ENCODE measurements at places on chromosomes 7 and 10.

DNA sequence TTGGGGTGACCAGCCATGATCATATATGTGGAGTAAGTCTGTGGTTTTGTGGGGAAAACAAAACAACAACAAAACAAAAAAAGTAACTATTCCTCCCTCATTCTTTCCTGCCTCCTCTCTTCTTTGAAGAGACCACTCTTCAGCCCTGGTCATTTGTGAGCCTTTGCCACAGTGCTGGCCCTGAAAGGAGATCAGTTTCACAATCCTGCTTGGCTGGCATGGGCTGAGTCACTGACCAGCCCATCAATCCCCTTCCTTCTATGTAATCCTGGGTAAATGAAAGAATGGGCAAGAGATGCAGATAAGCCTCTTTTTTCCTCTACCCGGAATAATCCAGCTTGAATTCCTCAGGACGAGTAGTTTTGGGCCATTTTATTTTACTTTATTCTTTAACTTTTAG lies 13.6 kb downstream of the CSTF2T start:
- no peak for DNase-seq
- no peaks in the 10 kb centered on the region for H3K4me1 ChIP-seq
- no peak overlapping the region for H3K27ac ChIP-seq
- H3K4me3 ChIP-seq = no peak overlapping the region
- H3K27me3 ChIP-seq = no peaks in the 10 kb centered on the region

DNA sequence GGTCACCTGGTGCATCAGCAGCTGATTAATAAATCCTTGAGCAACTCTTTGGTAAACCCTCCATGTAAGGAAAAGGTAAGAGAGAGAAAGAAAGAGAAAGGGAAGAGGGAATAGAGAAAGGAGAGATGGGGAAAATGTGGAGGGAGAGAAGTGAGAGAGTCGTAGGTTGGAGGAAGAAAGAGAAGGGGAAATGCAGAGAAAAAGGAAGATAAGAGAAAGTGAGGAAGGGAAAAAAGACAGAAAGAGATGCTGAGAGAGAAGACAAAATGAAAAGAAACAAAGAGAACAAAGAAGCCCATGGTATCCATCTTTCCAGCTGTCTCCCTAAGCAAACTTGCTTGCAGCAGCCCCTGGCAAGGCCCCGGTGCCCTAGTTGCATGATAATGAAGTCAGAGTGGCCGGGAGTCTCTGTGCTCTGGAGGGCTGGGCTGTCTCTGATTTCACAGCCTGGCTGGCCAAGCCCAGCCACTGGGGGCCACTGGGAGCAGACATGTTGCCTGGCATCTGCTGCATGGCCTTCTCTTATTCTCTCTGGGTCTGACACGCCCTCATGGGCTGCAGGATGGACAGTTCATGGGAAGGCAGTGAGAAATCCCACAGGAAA lies 48.4 kb downstream of the PRR15 start:
- no peaks in the 10 kb centered on the region for H3K36me3 ChIP-seq
- no peak for DNase-seq
- H3K27ac ChIP-seq = no peak overlapping the region
- H3K27me3 ChIP-seq = no peaks in the 10 kb centered on the region
- no peaks in the 10 kb centered on the region for H3K4me1 ChIP-seq

DNA sequence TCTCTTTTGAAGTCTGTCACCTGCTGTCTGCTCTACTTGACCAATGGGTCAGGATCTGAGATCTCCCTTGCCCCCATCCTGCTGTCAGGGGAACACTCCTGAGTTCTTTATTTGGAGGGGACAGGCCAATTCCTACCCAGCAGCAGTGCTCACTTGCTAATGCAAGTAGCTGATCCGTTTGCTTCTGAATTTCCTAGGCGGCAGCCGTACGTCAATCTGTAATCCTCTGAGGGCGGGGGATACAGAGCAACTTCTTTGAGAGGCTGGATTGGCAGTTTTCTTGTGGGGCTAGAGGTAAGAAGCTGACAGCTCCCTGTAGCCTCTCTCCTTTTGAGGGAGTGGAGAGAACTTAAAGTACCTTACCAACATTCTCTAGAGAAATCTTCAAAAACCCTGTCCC lies 36.6 kb downstream of the TYW1 start:
- no peak overlapping the region for H3K4me3 ChIP-seq
- DNase-seq = no peak
- H3K4me1 ChIP-seq = no peaks in the 10 kb centered on the region
- no peak overlapping the region for H3K27ac ChIP-seq

DNA sequence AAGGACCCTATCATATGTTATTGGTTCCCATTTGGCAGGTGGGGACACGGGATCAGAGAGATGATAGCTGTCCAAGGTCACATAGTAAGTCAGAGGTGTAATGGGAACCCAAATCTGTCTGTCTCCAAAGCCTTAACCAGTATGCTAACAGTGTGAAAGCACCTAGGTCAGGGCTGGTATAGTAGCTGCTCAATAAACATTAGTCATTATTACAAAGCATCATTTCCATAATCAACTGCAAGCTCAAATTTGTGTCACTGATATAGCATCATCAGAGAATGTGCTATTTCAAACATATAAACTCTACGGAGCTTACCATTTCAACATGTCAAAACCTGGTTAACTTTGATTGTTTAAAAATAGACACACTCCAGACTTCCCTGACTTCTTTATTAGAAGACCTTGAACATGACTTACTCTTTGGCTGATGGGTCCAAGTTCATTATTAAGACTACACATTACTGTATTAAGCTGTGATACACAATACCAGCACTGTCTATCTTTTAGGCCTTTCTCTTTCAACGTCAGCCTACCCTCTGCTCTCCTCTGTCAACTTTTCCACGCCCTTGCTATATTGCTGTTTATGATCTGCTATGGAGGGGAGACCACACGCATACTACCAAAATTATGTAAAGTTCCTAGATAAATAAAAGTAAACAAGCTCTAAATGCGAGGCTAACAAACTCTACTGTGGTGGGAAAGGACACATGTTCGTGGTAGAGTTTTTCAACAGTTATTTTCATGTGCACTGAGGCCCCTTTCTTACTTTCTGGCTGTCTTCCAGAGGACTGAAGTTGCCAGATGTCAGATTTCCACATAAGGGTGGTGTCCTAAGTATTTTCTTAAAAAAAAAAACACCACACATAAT lies 33.6 kb downstream of the DNMBP start:
- DNase-seq = no peak
- H3K27ac ChIP-seq = no peak overlapping the region
- no peaks in the 10 kb centered on the region for H3K36me3 ChIP-seq
- H3K4me3 ChIP-seq = no peak overlapping the region

DNA sequence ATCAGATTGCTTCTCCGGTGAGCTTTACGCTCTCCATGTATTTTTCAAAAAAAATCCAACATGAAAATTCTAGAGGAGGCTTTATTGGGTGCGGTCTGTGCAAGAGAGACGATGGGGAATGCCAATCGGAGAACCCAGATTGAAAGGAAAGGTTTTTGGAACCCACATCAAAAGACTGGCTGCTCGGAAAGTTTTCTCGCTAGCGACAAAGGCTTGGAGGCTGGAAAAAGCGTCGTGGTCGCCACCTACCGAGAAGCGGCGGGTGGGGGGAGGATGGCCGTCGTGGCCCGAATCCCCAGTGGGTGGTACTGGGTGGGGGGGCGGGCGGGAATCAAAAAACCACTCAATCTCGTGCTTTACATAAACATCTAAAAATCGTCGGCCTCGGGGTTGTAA lies 1.1 kb upstream of the GTF2I start:
- H3K36me3 ChIP-seq = no peaks in the 10 kb centered on the region
- H3K4me1 ChIP-seq = peaks cover 40% of the 10 kb centered on the region
- peak overlapping the region; percentile 86 for H3K4me3 ChIP-seq
- H3K27me3 ChIP-seq = no peaks in the 10 kb centered on the region

DNA sequence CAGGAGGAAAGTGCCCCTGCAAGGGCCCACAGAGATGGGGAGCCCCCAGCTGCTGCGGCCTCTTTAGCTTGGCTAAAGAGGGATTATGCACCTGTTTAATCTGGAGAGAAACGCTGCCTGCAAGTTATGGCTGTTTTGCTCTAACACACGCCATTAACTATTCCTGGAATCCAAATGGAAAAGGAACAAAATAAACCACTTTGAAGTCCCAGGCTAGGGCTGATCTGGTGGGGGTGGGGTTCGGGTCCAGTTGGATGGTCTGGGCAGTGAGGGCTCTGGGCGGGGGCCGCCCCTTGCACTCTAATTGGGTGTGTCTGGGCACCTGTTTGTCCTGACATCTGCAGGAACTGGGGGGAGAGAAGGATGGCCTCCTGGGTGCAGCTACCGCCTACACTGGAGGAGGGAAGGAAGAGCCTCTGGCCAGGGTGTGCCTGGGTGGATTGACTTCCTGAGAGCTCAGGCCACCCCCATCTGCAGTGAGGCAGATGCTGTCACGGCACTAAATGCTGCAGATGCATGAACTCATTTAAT lies 300.6 kb downstream of the ZEB1 start:
- no peak overlapping the region for H3K4me3 ChIP-seq
- no peak for DNase-seq
- H3K27me3 ChIP-seq = no peaks in the 10 kb centered on the region
- no peaks in the 10 kb centered on the region for H3K4me1 ChIP-seq
- no peaks in the 10 kb centered on the region for H3K36me3 ChIP-seq

- H3K27ac ChIP-seq = no peak overlapping the region
- no peaks in the 10 kb centered on the region for H3K36me3 ChIP-seq
- no peaks in the 10 kb centered on the region for H3K4me1 ChIP-seq
- H3K4me3 ChIP-seq = no peak overlapping the region
These were observed 19.7 kb downstream of the DNAJC12 start for GRCh38 chr10:67818323-67818722.

Data from CD8-positive, alpha-beta memory T cell (primary cell).